Activated CD4-positive, alpha-beta T cell treated with anti-CD3 and anti-CD28 coated beads, Interleukin-2, amount 10 ng/mL, durations not matched to agents 7 days and 5 days (primary cell): ENCODE measurements at places on chromosomes 1 and 21. TPM values are rescaled to one million over a fixed set of nuclear protein-coding genes. Genes with fewer than 3 reads are reported as not detected.

DNA sequence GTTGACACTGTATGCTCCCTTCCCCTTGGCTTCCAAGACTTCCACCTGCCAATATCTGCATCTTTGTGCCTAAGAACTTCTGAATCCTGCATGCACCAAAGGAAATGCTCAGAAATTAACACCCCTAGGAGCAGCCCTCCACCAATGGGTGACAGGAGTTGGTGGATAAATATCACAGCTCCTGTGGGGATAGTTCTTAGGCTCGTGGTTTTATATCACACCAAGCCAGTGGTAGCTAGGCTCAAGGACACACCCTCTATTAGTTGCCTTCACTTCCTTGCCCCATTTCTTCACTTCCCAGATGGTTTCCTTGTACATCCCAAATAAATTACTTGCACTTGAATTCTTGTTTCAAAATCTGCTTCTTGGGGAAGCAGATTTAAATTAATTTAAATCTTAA, 16.9 kb upstream of the CDC14A start:
- no peaks in the 10 kb centered on the region for H3K4me1 ChIP-seq
- H3K4me3 ChIP-seq, result no peak overlapping the region
- H3K27ac ChIP-seq, result no peak overlapping the region
- no peak for DNase-seq

The MIXL1 gene
- not detected for total RNA-seq

GRCh38 chr21:32567626-32568025, 17.7 kb downstream of the TCP10L start:
- H3K4me3 ChIP-seq, result no peak overlapping the region
- peaks cover 4% of the 10 kb centered on the region for H3K36me3 ChIP-seq
- H3K27ac ChIP-seq, result no peak overlapping the region
- peaks cover 20% of the 10 kb centered on the region for H3K4me1 ChIP-seq

The ETS2 gene
- 15.2 TPM for total RNA-seq

DNA sequence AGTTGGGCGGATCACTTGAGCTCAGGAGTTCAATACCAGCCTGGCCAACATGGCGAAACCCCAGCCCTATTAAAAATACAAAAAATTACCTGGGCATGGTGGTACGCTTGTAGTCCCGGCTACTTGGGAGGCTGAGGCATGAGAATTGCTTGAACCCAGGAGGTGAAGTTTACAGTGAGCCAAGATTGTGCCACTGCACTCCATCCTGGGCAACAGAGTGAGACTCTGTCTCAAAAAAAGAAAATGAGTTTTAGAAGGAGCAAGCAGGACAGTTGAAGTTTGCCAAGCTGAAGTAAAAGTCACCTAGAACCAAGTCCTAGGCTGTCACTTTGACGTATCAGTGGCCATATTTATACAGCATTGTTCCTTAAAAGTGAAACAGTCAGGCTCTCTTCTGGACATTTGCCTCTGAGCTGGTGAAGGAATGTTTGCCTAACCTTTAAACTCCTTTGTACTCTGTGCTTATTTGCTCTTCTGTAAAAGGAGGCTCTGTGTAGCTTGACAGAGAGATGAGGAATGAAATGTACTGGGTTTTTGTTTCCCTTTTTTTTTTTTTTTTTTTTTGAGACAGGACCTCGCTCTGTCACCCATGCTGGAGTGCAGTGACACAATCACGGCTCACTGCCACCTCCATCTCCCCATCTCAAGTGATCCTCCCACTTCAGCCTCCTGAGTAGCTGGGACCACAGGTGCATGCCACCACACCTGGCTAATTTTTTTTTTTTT, 2.8 kb downstream of the RAB4A start:
- no peak overlapping the region for H3K27ac ChIP-seq
- H3K36me3 ChIP-seq, result peaks cover 16% of the 10 kb centered on the region
- DNase-seq, result no peak

The NLRP3 gene
- 1.4 TPM for total RNA-seq

GRCh38 chr1:89603651-89604413, 29.1 kb upstream of the LRRC8C start:
- DNase-seq, result no peak
- no peak overlapping the region for H3K4me3 ChIP-seq
- H3K36me3 ChIP-seq, result peaks cover 42% of the 10 kb centered on the region

- no peak overlapping the region for H3K4me3 ChIP-seq
- no peaks in the 10 kb centered on the region for H3K36me3 ChIP-seq
- H3K27me3 ChIP-seq, result peaks cover 13% of the 10 kb centered on the region
- H3K27ac ChIP-seq, result no peak overlapping the region
- DNase-seq, result no peak
- no peaks in the 10 kb centered on the region for H3K4me1 ChIP-seq
Observed at GRCh38 chr1:53183095-53183990, 13.3 kb upstream of the CPT2 start.

DNA sequence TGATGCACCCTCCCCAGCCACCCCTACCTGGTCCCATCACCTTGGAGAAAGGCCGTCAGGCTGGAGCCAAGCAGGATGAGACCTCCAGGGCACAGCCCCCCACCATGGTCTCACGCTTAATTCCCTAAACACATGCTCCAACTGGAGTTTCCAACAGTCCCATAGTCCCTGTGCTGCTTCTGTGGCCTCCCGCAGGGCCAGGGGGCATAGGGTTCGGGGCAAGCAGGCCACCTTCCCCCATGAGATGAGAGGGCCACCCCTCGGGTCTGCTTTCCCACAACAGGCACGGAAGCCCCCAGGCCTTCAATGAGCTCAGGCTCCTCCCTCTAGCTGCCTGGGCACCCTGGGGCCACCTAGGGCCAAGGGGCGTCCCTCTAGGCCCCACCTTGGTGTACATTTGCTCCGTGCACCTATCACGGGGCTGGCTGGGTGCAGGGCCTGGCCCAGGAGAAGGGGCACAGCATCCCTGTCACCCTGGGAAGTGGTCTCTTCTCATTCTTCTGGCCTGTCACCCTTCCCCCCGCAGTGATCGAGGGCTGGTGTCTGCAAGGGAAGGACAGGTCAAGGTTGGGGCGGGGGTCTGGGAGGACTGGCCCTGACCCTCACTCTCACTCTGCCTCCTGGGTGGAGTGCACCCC, 42.4 kb downstream of the TRIM11 start:
- H3K36me3 ChIP-seq, result no peaks in the 10 kb centered on the region
- H3K27ac ChIP-seq, result no peak overlapping the region
- H3K4me1 ChIP-seq, result no peaks in the 10 kb centered on the region
- H3K4me3 ChIP-seq, result no peak overlapping the region
- H3K27me3 ChIP-seq, result no peaks in the 10 kb centered on the region

- H3K27ac ChIP-seq, result no peak overlapping the region
- no peaks in the 10 kb centered on the region for H3K4me1 ChIP-seq
Observed at GRCh38 chr1:106366627-106367319, 689.7 kb upstream of the PRMT6 start.

- H3K36me3 ChIP-seq, result peaks cover 80% of the 10 kb centered on the region
- H3K27me3 ChIP-seq, result no peaks in the 10 kb centered on the region
- DNase-seq, result no peak
- no peak overlapping the region for H3K4me3 ChIP-seq
Observed at GRCh38 chr1:206573319-206573718, 38.9 kb downstream of the EIF2D start.

DNA sequence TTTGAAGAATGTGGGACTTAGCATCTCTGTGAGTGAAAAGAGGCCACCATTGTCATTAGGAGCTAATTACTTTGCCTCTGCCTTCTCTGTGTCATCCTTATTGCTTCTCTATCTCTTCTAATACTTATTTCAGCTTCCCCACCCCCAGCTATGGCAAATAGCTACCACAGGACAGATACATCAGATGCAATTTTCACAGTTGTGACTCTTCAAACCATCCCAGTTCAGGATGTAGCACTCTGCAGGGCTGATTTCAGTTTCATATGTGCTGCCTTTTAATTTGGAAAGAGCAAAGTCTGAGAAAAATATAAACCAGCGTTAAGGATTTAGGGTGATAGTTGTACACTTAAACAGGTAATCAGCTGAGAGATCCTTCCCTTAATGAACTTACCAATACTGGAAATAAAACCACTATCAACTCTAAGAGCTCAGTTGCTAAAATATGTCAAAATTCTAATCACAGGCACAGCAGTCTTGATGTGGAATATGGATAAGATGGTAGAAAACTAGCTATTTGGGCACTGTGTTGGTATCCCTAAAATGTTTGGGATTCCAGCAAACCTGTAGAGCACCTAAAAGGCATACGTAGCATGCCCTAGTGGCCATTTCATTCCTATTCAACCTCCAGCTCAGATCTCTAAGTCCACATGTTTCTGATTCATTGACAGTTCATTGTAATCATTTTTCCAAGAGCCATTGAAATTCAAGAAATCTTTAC, 148.4 kb downstream of the SYT2 start:
- DNase-seq, result no peak
- H3K27me3 ChIP-seq, result no peaks in the 10 kb centered on the region
- peaks cover 16% of the 10 kb centered on the region for H3K4me1 ChIP-seq
- no peak overlapping the region for H3K27ac ChIP-seq

The OLFML2B gene
- not detected for total RNA-seq

GRCh38 chr1:4000811-4001251, 100.8 kb upstream of the C1orf174 start:
- H3K4me3 ChIP-seq, result no peak overlapping the region
- no peak for DNase-seq
- H3K4me1 ChIP-seq, result no peaks in the 10 kb centered on the region
- no peaks in the 10 kb centered on the region for H3K36me3 ChIP-seq
- H3K27me3 ChIP-seq, result no peaks in the 10 kb centered on the region

GRCh38 chr1:175219774-175220173, 27.2 kb upstream of the KIAA0040 start:
- H3K27ac ChIP-seq, result no peak overlapping the region
- H3K36me3 ChIP-seq, result no peaks in the 10 kb centered on the region
- H3K27me3 ChIP-seq, result no peaks in the 10 kb centered on the region
